ENCODE measurements at places on chromosomes 5 and 9.

DNA sequence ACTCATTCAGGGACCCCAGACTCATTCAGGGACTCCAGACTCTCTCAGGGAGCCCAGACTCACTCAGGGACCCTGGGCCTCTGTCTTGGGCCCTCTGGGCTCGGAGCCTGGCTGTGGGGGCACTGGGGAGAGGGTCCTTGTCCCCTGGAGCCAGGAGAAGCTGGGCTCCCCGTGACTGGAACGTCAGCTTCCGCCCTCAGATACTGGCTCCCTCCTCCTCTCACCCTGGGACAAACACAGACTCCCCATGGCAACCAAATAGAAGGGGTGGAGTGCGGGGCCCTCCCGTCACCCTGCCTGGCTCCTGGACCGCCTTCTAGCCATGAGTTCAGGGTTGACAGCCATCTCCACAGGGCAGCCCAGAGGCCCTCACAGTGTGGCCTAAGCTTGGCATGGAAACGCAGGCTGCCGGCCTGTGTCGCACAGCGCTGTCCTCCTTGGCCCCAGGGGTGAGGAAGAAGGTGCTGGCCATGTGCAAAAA, 27.6 kb downstream of the ZDHHC11B start:
- DNase-seq, result no peak

DNA sequence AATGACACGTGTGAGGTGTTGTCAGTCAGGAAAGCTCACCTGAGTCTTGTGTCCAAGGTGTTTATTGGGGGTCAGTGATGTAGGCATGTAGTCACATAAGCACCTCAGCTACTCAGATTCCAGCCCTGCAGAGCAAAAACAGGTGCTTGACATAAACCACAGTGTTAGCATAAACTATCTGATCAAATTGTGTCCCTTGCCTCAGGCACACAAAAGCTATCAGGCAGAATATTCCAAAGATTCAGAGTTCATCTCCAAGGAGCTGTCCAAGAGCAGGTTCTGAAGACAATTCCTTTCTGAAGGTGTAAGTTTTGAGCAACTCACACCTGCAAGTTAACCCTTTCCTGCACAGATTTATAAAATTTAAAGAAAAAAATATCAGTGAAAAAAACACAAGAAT, 102.2 kb upstream of the ITGA1 start:
- DNase-seq, result no peak

DNA sequence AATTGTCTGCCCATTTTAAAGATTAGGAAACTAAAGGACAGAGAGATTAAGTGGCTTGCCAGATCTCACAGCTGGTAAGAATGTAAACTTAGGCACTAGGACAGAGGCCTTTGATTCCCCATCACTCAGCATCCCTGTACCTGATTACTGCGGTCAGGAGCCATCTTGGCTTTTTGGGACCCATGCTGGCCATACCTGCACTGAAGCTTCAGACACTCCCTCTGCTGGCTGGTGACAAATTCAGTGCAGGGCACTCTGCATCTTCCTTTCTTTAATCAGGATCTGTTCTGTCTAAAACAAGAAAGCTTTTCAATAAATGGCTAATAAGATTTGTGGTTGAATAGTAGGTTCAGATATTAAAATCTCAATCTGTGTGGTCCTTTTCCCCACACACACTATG, 215.5 kb upstream of the RORB start:
- no peak for DNase-seq

DNA sequence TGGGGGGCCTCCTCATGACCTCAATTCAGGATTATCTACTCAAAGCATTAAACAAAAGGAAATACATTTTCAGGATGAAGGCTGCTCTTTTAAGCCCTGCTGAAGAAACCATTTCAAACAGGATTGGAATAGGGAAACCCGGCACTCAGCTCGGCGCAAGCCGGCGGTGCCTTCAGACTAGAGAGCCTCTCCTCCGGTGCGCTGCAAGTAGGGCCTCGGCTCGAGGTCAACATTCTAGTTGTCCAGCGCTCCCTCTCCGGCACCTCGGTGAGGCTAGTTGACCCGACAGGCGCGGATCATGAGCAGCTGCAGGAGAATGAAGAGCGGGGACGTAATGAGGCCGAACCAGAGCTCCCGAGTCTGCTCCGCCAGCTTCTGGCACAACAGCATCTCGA, 720 bp downstream of the TMEM203 start:
- no peak for DNase-seq

DNA sequence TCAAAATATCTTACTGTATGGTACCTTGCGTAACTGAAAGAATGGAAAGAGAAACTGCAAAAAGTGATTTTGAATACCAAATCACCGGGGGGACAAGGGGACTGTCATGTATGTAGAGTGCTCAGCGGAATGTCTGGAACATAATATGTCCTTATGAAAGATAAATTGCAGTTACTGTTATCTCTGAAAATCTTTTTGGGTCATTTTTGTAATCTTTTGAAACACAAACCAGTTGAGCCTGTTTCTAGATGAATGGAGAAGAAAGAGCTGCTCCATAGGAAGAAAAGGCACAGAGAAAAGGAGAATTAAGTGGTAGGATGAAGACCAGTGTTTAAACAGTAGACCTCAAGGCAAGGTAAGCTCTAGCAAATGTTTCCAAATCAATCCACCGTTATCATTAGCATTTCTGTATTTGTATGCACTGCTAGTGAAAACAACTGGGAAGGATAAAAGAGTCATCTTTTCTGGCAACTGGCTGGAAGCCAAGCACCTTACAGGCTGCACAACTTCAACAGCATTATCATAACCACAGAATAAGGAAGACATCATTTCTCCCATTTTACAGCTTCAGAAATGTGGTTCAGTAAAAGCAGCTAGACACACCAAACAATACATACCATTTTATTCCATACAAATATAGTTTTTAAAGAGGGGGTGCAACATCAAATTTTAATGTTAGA, 158.5 kb downstream of the TRPM3 start:
- no peak for DNase-seq

DNA sequence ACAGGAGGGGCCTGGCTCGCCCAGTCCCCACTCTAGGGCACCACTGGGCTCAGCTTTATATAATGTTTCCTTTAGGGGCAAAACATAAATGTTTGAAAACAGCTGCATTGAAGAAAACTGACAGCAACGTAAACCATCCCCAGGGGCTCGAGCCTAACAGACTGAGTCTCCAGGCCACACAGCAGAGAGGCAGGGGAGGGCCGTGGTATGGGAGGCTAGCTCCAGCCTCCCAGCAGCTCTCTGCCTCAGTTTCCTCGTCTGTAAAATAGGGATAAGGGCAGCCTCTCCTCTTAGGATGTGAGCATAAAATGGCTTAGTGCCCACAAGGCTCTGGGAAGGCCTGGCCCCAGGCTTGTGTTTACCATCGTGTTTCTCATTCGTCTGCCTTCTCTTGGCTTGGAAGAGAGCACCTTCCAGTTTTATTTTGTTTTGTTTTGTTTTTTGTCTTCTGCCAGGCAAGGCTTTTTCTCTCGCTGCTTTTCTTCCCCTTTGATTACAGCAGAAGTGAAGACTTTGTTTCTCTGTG, 2.7 kb downstream of the ANKRD33B start:
- DNase-seq, result no peak

- DNase-seq, result no peak
Measured at GRCh38 chr9:113711251-113711650, 164.9 kb upstream of the ZNF618 start.

GRCh38 chr9:17775656-17776055, 196.8 kb downstream of the SH3GL2 start:
- DNase-seq, result no peak

DNA sequence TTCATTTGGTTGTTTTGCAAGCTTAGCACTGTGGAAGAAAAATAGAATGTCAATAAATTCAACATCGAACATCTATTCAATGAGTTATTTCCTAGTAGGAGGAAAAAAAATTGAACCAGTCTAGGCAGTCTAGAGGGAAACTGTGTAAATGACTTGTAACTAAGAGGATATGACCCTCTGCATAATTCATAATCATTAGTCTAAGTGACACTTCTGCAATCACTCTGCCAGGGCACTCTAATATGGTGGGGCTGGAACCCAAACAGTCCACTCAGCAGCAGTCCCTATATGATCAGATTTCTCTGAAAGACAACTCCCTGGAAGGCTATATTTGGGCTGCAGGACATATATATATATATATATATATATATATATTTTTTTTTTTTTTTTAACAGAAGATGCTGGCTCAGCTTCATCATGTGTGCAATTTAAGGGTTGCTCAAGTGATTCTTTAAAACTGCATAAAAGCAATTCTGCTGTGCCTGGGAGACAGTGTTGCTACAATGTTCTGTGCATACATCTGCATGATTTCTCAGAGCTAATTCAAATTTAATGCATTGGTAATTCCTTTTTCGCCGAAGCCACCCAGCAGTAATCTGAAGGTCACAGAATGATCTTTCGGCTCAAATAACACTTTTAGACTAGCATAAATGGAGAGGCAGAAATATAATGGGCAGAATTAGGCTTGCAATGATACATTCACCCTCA, 482.1 kb upstream of the ZNF608 start:
- DNase-seq, result no peak

DNA sequence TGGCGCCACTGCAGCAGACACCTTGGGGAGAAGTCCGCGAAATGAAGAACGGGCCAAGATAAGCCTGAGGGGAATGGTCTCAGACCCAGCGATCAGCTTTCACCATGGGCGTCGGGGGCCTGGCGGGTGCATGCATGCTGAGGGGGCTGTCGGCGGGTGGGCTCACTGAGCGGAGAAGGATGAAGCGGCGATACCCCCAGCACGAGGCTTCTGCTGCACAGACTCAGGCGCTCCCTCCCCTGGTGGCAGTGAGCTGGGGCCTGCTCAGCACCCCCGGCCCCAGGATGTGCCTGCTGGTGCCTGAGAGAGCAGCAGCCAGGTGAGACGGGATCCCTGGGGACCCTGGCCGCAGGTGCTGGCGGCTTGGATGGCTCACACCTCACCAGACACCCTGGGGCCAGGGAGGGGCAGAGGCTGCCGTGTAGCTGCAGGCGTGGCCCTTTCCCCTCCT, 31.2 kb downstream of the CEP72 start:
- peak; percentile 59 for DNase-seq

DNA sequence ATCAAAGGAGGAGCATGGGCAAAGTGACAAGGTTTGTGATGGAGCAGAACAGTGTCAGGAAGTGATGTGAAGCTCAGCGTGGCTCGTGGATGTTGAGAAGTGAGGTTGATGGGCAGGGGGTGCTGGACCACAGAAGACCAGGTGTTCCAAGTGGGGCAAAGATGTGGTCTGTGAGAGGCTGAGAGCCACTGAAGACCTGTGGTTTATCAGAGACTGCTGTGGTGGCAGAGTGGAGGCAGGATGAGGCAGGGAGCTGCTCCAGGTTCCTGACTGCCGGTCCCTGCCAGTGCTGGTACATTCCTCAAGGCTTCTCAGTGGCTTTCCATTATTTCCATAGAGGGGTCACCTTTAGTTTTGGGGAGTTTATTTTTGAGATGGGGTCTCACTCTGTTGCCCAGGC, 19.1 kb downstream of the PALM2AKAP2 start:
- DNase-seq, result no peak

DNA sequence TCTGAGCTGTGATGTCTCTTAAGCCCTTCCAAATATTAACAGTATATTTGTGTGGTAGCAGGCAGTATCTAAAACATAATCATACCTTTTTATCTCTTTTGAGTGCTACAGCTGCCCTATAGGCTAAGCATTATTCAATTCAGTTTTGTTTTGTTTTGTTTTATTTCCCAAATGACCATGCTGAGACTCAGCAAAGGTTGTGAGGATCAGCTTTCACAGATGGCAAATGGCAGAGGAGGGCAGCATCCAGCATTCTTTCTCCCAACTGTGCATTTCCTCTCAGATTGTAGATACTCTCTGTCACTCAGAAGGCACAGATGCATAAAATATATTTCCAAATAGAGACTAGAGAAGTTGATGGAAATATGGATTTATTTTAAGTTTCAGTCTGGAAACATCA, 90.7 kb downstream of the DAPK1 start:
- no peak for DNase-seq

DNA sequence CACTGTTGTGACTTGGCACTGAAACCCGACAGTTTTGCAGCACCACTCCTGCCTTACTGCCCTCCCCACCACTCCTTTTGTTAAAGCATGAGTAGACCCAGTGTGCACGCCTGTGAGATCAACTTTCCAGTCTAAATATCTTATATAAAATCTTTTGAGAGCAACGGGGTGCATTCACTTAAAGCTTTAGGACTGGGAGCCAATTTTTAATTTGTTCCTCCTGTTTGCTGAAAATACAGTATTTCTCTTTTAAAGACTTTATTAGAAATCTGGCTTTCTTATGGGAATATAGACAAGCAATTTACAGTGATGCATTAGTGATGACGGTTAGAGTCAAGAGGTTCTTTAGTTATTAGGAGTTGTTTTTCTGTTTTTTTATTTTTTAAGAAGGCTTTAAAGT, 397.5 kb downstream of the TMEM167A start:
- no peak for DNase-seq

DNA sequence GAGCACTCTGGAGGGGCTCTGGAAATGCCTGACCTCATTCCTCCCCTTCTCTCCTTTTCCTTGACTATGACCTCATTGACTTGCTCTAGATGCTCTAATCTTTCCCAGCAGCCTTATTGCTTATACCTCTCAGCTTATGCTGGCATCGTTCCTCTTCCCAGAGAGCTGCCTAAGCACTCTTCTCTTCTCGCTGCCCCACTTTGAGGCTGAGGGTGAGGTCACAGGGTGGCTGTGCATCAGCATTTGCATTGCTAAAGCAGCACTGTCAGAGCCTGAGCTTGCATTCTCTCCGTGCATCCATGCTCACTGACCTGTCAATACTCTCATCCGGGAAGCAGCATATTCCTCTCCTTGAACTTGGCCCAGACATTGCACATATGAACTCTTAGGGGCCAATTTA, 96.4 kb upstream of the NTRK2 start:
- DNase-seq, result no peak

- DNase-seq, result no peak
Measured at GRCh38 chr9:133830310-133830709, 92.2 kb upstream of the SARDH start.

- DNase-seq, result no peak
Measured at GRCh38 chr5:52725808-52726207, 61.9 kb upstream of the ITGA1 start.

- DNase-seq, result no peak
Measured at GRCh38 chr5:3375586-3376311, 219.9 kb upstream of the IRX1 start.

DNA sequence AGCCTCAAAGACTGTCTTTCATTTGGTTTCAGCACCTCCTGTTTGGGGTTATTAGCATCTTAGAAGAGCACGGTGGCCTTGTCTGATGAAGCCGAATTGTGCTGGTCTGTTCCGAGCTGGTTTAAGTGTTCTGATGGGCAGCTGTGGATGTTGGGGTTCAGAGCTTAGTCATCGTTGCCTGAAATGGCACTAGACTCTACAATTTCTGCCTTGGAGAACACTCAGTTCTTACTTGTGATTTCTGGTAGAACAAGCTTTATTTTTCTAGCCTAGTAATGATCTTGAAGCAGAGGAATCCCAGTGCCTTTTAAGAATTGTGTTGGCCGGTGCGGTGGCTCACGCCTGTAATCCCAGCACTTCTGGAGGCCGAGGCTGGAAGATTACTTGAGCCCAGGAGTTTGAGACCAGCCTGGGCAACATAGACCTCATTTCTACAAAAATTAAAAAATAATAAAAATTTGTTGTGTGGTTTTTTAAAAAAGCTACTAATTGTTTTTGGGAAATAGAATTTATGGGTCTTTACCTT, 7.8 kb downstream of the FBXW5 start:
- no peak for DNase-seq
